ENCODE measurements at places on chromosomes 11 and 22.
A peak's percentile ranks its signal among the peaks of the same experiment; 100 is the strongest.

- DNase-seq, result peak; percentile 85
These were observed 89.3 kb downstream of the PRR5L start for GRCh38 chr11:36385121-36385970.

- DNase-seq, result no peak
These were observed 14.9 kb upstream of the ME3 start for GRCh38 chr11:86687185-86687778.

DNA sequence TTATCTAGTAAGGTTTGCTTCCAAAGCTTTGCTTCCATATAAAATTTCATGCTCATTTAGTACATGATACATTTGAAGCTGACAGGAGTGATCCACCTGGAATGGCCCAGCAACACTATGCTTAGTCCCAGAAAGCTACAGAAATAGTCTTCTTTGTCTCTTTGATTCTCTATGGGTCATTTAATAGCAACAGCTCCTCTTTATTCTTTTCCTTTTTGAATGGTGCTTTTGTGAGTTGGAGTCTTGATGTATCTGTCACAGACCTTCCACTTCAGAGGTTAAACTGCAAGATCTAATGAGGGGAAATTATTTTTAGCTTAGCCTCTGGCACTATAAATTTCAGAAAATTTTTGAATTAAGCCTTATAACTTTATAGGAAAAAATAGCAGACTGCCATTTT is 509.5 kb downstream of the KCNA4 start:
- DNase-seq, result no peak

GRCh38 chr11:117289795-117290194 is 1.4 kb upstream of the BACE1-AS start:
- DNase-seq, result no peak

DNA sequence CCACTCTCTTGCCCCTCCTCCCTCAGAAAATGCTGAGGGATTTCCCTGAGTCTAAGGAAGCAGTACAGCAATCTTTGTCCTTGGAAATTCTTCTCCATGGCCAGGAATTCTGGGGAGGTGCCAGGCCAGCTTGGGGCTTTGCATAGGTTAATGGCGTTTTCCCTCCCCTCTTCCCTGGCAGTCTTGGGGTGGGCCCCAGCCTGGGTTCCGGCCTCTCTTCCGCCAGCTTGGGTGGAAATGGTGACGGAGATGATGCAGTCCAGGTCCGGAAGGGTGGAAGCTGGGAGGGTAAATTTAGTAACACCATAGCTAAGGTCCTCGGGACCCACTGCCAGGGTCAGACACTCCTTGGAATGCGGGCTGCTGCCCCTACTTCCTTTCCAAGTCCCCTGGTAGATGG is 5.0 kb downstream of the PHLDB1 start:
- no peak for DNase-seq
